SW480 (cell line): ENCODE measurements at places on chromosomes 1 and 21.

DNA sequence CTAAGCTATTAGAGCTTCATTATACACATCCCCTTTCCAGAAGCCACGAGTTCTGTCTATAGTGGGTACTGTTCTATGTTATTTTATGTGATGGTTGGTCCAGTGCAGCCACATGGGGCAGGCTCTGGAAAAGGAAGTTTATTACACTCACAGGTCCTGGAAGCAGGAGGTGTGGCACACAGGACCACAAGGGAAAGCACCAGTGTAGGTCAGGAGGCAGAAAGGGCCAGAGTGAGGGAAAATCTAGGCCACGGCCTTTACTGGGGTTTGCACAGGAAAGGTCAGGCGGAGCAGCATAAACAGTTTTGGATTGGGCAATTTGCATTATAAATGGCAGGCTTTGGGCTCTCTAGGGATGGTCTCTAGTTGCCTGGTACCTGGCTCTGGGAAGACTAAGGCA, 21.8 kb upstream of the CNIH3 start:
- DNase-seq, result no peak

GRCh38 chr1:228168563-228169270, 3.1 kb downstream of the IBA57 start:
- no peak for DNase-seq

DNA sequence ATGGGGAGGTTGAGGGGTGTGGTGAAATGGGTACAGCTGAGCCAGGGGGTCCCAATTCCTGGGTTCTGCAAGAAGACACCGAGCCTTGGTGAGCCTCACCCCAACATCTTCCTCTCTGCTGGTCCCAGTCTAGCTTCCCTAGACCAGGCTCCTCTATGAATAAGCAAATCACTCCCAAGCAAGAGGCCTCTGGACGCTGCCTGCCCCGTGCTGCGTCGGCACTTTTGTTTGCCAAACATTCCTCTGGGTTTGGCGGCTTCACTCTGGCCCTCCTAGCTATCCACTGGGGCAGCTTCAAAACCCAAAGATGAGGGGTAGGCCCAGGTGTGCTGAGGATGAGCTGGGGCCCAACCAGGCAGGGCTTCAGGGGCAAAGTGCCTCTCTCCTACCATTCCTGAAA, 137.1 kb upstream of the CD34 start:
- no peak for DNase-seq

DNA sequence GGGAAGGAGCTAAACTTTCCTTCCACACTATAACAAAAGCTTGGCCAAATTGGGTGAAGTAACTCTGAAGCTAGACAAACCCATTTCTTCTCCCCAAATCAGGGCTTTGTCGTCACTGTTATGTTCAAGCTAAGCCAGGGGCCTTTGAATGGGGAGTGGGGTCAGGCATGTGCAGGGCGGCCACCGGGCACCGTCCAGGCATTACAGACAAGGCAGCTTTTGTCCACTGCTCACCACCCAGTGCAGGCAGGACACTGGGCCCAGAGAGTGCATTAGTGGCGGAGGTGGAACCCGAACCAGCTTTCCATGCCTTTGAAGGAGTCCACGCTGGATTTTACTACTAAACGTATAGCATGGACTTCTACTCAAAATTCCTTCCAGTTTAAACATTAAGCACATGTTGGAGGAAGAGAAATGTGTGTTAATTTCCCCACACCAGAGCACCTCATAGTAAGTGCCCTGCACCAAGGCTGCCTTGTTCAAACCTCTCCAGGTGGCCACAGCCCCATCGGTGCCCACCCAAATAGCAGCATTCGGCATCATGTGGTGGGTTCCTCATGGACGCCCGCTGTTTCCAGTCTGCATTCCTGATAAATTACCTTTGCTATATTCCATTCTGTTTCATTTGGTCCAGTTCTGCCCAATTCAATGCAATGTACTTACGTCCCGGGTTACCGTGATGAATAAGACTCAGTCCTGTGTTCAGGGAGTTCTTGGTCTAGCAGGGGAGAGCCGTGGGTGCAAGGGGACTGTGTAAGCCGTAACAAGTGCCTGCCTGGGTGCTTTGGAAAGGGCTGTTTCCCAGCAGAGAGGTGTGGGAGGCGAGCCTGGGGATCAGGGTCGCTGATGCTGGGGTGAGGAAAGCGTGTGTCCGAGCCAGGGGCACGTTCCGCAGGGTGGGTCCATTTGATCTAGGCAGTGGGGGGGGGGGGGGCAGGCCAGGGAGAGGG, 1.6 kb downstream of the UBASH3A start:
- no peak for DNase-seq

- no peak for DNase-seq
These were observed 16.0 kb upstream of the ARHGEF10L start for GRCh38 chr1:17523321-17524041.

DNA sequence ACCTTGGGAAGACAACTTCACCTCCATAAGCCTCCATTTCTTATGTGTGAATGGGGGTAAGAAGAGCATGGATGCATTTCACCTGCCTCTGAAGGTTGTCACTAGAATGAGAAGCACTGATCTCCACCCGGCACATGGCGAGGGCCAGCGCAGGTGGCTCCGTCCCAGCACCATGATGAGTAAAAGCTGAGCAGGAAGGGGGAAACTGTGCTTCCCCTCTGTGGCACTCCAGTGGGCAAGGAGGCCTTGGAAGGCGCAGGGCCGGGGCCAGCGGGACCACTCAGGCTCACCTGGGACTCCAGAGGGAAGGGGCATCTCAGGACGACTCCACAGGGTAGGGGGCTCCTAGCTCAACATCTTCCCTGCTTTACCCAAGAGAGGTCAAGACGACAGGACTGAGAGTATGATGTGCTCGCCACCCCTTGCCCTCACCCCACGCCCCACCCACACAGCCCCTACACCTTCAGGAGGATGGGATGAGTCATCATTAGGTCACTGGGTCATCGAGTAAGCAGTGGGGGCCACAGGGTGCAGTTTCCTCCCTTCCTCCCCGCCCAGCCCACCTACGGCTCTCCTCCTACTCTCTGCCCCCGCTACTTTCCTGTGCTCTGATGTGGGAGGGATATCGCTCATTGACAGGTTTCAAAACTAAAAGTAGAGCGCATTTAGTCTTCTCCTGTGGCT, 112.1 kb downstream of the HIVEP3 start:
- DNase-seq, result peak; percentile 45

GRCh38 chr1:175434283-175434860, 241.8 kb upstream of the KIAA0040 start:
- DNase-seq, result no peak

- no peak for DNase-seq
These were observed 88.4 kb downstream of the PRKAB2 start for GRCh38 chr1:147083919-147084272.

DNA sequence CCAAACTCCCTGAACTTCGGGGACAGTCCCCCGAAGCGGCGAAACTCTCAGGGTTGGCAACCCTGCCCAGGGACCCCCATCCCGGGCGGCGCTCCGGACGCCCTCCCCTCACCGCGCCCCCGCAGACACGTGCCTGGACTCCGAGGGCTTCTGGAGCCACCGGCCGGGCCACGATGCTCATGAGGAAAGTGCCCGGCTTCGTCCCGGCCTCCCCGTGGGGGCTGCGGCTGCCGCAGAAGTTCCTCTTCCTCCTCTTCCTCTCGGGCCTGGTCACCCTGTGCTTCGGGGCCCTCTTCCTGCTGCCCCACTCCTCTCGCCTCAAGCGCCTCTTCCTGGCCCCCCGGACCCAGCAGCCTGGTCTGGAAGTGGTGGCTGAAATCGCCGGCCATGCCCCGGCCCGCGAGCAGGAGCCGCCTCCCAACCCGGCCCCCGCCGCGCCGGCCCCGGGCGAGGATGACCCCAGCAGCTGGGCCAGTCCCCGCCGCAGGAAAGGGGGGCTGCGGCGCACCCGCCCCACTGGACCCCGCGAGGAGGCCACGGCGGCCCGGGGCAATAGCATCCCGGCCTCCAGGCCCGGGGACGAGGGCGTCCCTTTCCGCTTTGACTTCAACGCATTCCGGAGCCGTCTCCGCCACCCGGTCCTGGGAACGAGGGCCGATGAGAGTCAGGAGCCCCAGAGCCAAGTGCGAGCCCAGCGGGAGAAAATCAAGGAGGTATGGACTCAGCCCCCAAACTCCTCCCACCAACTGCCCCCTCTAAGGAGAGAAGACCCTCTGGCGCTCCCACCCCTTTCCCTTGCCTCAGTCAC, 1.2 kb downstream of the MAN1C1 start:
- DNase-seq, result no peak

GRCh38 chr21:33939226-33939625, 23.6 kb upstream of the ATP5PO start:
- no peak for DNase-seq

DNA sequence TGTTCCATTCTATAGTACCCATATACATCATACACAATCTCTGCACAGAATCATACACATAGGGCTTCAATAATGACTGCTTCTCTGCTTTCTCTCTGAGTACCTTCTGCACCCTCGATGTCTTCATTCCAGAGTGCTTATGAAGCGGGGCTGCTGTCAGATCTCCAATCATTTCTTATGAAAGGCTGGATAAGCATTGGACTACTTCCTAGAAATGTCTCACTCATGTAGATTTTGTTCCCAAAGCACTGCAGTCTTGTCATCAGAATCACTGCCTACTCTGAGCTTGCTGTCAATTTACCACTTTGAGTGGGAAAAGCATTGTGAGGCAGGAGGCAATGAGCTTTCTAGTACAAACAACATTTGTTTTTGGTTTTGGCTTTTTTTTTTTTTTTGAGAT, 179.0 kb downstream of the SLC35F3 start:
- DNase-seq, result no peak

- no peak for DNase-seq
These were observed 6.2 kb upstream of the LBR start for GRCh38 chr1:225434046-225434445.

DNA sequence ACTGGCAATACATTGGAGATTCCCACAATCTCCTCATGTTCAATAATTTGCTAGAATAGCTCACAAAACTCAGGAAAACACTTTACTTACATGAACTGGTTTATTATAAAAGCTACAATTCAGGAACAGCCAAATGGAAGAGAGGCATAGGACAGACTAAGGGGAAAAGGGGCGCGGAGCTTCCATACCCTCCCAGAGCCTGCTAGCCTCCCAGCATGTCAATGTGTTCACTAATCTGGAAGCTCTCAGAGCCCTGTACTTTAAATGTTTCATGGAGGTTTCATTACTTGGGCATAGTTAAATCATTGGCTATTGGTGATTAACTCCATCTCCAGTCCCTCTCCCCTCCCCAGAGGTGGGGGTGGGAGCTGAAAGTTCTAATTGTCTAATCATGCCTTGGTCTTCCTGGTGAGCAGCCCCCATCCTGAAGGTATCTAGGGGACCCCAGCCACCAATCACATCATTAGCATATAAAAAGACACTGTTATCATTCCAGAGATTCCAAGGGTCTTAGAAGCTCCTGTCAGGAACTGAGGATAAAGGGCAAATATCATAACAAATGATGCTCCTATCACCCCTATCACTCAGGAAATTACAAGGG, 10.9 kb upstream of the DMRTB1 start:
- no peak for DNase-seq

- no peak for DNase-seq
These were observed 451.1 kb downstream of the RWDD3 start for GRCh38 chr1:95685081-95685480.

DNA sequence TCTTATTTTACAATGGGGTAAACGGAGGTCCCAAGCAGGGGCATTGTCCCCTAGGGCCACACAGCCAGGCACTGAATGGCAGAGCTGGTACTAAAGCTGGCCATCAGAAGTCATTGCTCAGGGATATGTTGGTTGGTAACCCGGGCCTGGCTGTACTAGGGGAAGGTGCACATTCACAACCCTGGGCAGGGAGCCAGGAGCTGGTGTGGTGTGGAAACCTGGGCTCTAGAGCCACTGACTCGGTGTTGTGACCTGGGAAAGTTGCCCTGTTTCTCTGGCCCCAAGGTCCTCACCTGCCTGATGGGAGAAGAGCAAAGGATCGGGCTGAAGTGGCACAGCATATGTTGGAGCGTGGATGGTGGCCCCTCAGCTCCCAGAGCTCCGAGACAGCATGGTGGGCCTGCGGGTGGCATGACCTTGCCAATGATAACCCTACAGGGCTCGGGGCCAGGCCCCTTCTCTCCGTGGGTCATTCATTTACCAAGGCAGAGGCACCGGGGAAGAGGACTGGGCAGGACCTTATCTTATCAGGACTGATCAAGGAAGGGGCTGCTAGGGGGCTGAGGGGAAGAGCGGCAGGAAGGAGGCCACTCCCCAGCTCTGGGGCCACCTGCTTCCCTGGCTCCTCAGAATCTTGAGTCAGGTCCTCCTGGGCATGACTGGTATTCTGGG, 274.1 kb downstream of the TRABD2B start:
- DNase-seq, result no peak

DNA sequence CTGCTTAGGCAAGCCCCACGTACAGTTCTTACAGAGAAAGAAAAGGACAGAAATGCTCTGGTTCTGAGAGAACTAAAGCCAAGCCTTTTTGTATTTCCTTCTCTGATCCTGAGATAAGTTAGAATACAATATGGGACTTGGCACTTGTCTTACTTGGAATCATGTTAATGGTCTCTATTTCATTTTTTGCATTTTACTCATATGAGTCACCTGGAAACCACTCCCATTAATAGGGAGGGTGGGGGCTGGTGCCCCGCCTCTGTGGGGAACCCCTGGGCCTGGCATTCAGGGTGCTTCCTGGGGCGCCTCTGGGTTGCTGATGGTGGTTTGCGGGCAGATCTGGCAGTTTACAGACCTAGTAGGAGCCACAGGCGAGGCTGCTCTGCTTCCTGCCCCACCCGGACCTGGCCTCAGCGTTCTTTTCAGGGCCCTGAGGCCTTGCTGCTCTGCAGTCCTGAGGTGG, 26.7 kb downstream of the TSPAN2 start:
- DNase-seq, result peak; percentile 97

DNA sequence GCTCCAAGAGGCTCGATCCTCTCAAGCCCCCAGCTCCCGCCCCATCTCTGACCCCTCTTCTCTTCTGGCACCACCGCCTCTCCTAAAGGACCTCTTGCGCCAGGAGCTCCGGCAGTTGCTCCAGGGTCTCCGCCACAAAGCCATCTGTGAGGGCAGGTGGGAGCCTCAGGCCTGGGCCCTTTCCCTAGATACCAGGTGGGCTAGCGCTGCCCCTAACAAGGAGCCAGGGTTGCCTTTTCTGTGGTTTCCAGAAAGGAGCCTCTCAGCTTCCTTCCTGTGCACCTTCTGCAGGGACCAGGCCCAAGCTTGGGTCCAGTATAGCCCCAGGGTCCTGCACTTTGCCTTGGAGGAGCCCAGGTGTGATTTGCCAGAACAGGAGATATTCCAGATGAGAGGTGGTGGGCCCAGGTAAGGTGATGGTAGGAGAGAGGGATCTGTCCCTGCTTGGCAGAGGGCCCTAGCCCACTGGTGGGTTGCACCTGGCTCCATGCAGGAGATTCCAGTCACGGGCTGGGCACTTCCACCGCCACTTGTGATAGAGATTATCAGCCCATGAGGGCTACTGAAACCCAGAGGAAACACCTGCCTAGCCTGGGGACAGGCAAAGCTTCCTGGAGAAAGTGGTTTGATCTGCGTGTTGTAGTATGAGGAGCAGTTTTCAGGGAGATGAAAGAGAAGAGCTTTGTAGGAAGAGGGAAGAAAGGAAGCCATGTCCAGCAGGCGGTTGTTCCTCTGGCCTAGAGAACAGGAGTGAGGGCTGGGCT, 1.0 kb downstream of the CCDC24 start:
- DNase-seq, result no peak
